ENCODE measurements at places on chromosomes 6 and 20.

DNA sequence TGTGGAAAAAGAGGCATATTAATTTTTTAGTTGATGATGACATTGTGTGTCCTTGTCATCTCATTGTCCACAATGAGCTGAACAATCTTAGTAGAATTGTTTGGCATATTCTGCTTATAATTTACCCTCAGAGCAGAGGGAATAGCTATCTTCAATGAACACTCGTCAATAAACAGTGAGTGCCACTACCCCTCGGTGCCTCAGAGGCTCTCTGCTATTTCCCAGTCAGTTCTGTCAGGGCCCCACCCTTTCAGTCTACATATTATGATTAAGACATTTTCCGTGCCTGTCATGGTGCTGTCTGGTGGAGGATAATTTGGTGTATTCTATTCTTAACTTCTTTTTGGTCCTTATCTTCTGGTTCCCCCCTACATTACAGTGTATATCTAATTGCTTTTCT, 31.2 kb downstream of the NUS1 start:
- no peak for DNase-seq

DNA sequence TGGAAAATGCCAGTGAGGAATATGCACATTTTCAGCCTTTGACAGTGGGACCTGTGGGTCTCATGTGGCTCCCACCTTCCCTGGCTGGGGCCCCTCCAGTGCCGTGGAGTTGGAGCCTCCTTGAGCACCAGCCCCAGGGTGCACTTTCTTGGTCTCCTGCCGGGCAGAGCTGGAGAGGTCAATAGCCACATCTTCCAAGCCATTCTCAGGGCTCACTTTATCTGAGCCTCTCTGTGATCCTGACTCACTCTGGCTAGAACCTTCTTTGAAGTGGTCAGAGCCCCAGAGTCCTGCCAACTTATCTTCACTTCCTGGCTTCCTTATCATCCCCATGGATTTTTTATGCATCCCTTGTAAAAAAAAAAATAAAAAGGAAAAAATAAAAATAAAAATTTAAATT, 5.7 kb downstream of the VSX1 start:
- DNase-seq, result no peak

- DNase-seq, result no peak
These were observed 107.8 kb upstream of the RNF217 start for GRCh38 chr6:124854338-124854922.

GRCh38 chr6:169424821-169425240, 171.2 kb upstream of the THBS2 start:
- no peak for DNase-seq

DNA sequence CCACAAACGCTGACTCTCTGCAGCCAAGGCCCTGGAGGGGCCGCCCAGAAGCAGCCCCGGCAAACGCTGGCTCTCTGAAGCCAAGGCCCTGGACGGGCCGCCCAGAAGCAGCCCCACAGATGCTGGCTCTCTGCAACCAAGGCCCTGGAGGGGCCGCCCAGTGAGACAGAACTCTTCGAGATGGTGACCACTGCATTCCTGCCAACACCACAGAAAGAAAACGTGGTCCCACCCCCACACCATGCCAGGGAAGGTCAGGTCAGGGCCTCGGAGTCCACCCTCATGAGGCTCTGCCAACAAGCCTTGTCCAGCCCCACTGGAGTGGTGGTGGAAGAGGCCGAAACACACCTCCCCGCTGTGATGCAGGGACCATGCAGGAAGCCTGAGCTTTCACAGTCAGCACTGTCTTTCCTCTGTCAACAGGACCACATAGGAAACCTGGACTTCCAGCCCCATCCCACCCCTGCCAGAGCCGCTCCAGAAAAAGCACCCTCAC, 97.5 kb downstream of the DLL1 start:
- no peak for DNase-seq

- no peak for DNase-seq
These were observed 100.2 kb upstream of the KCNG1 start for GRCh38 chr20:51122931-51123658.

DNA sequence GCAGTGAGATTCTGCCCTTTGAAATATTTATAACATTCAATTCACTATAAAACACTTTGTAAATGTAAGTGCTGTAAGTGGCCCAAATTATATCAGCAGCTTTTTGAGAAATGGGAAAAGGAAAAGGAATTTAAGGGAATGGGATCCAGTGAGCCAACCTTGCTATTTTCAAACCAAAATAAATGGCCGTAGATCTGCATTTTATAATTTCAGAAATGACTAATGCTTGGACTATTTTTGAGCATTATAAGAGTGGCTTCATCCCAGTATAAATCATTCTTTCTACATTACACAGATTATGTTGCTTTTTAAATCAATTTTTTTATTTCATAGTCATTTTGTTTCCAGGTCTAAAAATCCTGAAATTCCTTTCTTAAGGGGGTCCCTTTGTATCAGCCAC, 49.2 kb downstream of the ANKRD6 start:
- DNase-seq, result no peak

DNA sequence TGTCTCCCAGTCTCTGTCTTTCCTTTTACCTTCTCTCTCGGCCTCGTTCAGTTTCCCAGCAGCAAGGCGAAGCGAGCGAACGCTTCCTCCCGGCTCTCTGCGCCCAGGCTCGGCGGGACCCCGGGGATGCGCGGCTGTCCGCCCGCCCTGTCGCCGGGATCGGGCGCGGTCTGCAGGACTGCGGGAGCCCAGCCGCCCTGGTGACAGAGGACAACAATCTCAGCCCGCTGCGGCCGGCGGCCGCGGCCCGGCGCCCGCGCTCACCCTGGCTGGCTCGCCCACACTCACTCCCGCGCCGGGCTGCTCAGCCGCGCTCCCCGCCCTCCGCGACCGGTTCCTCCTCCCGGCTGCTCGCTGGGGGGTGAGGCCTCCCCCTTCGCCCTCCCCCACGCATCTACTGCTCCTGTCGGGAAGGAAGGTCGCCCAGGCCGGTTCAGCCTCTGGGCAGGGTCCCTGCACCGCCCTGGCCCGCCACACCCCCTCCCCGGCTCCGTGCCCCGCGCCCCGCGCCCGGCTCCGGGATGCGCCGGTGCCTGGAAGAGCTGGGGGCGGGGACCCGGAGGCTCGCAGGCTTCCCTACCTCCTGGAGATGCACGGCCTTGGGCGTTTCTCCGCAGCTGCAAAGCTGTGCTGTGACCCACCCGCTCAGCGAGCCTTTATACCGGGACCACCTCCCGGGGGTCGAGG, 410 bp downstream of the SYNE1 start:
- no peak for DNase-seq

- DNase-seq, result no peak
These were observed 100.2 kb upstream of the SLC35B3 start for GRCh38 chr6:8535519-8535918.

GRCh38 chr6:157240059-157240959, 83.0 kb downstream of the TMEM242 start:
- DNase-seq, result no peak

- DNase-seq, result no peak
These were observed 131.2 kb upstream of the TSHZ2 start for GRCh38 chr20:52841003-52841402.

- DNase-seq, result no peak
These were observed 71.9 kb downstream of the PTPN1 start for GRCh38 chr20:50582092-50582491.

DNA sequence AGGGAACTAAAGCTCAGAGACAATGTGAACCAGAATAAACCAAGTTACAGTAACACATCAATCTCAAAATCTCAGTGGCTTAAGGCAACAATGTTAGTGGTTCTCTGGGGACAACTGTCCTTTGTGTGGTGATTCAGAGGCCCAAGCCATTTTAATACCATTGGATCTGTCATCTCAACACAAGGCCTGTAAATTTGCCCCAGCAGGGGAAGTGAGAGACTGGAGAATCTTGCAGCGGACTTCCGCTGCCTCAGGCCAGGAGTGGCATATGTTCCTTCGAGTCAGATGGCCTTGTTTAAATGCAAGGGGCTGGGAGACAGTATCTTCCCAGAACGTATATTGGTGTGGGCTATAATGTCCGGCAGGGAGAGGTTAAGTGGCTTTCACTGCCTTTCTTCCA, 126.0 kb downstream of the CD83 start:
- DNase-seq, result no peak

DNA sequence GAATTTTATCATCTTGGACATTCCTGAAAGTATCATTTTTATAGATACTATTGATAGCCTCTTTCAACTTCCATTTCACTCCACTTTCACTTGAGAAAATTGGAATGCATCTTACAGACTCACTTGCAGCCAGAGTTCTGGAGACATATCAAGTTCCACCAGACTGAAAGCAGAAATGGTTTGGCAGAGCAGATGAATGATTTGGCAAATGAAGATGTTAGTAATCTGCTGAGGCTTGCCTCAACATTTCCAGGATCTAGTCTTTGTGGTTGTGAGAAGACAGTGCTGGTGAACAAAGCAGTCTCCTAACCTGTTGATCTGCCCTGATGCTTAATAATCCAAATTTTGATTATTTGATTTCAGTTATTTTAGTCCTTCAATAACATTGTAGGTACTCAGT, 202.6 kb downstream of the TRDN start:
- no peak for DNase-seq

DNA sequence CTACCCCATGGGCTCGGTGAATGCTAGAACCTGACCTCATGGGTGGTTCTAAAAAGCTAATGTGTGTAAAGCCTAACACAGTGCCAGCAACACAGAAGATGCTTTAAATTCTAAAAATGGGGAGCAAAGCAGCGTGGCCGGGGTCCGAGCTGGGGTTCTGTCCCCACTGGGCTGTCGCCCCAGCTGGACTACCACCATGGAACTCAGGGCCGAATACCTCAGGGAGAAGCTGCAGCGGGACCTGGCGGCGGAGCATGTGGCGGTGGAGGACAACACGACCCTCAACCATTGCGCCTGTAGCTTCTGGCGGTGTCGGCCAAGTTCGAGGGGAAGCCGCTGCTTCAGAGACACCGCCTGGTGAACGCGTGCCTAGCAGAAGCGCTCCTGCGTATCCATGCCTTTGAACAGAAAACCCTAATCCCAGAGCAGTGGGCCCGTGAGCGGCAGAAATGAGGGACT, 8.4 kb downstream of the SOX4 start:
- no peak for DNase-seq

GRCh38 chr20:10721137-10721896, 47.5 kb upstream of the JAG1 start:
- no peak for DNase-seq

DNA sequence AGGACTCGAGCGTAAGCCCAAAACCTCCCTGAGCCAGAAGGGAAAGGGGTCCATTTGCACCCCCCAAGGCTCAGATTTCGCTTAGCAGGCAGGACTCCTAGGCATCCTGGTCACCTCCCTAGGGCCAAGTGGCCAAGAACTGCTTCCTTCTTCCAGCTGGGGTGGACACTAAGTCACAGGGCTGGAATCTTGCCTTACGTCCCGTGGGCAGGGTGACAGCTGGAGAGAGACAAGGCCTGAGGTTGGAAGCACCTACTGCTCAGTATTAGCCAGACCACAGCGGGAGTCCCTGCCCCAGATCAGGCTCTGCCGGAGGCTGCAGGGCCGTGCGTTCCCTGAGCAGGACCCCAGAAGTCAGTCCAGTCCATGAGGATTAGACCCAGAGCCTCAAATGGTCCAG, 19.7 kb downstream of the LAMA5 start:
- no peak for DNase-seq

GRCh38 chr6:55518529-55519060, 60.4 kb downstream of the HMGCLL1 start:
- DNase-seq, result no peak

GRCh38 chr6:139446138-139446715, 71.8 kb upstream of the CITED2 start:
- no peak for DNase-seq

- no peak for DNase-seq
These were observed 270.8 kb downstream of the PREX1 start for GRCh38 chr20:48556956-48557355.

DNA sequence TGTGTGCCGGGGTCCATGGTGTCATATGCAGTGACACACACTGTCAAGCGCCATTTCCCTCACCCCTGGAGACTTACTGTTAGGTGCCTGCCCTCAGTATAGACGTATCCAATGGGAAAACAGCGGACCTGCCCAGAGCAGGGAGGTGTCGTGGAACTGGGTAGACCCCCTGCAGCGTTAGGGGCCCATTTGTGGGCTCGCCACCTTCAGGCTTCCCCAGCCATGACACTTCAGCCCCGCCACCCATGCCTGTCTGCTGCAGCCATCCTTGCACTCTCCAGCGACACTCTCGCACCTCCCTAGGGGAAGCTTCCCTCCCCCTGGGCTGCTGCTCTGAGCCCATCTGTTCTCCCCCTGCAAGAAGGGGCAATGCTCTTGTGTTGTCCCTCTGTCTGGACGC, 43.2 kb downstream of the STK35 start:
- no peak for DNase-seq

- DNase-seq, result no peak
These were observed 33.0 kb upstream of the ADGRF1 start for GRCh38 chr6:47075168-47075567.

- DNase-seq, result no peak
These were observed 1.6 kb upstream of the ZSCAN12 start for GRCh38 chr6:28401172-28401571.

- no peak for DNase-seq
These were observed 378.3 kb downstream of the CDH4 start for GRCh38 chr20:61630391-61630650.

- no peak for DNase-seq
These were observed 1.5 kb downstream of the KIZ start for GRCh38 chr20:21127201-21127981.

DNA sequence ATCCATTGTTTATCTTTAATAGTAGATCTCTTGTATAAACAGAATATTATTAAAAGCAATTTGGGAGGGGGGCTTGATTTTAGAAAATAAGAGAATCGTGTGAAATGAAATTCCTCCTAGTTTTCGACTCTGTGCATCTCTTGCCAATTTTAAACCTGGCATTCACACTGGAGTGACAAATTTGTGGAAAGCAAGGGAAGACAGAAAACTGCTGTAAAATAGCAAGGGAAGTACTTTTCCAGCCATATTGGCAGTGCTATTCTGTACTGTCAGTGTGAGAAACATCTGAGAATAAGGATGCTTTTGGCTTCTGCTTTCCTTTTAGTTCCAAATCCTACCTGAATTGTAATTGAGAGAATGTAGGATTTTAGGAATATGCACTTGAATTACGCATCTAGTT, 40.2 kb downstream of the TOP1 start:
- DNase-seq, result no peak

DNA sequence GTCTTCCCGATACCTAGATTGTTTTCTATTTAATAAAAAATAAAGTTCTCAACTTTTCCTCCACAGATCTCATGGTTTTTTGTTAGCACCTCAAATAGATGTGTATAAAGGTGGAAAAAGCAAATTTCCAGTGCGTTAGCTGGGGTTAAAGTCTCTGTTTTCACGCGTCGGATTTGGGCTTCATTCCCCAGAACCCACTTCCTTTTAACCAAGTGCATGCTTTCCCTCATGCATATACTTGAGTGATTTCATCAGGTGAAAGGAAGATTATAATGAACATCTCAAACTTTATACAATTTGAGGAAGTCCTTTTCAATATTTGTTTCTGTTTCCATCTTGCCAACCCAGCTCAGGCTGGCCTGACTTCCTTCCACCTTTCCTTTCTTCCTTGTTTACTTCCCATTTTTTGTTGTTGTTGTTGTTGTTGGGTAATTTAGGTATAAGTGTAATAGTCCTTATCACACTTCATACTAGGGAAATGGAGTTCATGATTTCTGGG, 43.9 kb upstream of the GGTLC1 start:
- no peak for DNase-seq

GRCh38 chr20:22904905-22905304, 130.2 kb upstream of the SSTR4 start:
- no peak for DNase-seq

- DNase-seq, result no peak
These were observed 199.9 kb downstream of the DTNBP1 start for GRCh38 chr6:15462717-15463525.
